ENCODE measurements at places on chromosomes 7 and 10.

DNA sequence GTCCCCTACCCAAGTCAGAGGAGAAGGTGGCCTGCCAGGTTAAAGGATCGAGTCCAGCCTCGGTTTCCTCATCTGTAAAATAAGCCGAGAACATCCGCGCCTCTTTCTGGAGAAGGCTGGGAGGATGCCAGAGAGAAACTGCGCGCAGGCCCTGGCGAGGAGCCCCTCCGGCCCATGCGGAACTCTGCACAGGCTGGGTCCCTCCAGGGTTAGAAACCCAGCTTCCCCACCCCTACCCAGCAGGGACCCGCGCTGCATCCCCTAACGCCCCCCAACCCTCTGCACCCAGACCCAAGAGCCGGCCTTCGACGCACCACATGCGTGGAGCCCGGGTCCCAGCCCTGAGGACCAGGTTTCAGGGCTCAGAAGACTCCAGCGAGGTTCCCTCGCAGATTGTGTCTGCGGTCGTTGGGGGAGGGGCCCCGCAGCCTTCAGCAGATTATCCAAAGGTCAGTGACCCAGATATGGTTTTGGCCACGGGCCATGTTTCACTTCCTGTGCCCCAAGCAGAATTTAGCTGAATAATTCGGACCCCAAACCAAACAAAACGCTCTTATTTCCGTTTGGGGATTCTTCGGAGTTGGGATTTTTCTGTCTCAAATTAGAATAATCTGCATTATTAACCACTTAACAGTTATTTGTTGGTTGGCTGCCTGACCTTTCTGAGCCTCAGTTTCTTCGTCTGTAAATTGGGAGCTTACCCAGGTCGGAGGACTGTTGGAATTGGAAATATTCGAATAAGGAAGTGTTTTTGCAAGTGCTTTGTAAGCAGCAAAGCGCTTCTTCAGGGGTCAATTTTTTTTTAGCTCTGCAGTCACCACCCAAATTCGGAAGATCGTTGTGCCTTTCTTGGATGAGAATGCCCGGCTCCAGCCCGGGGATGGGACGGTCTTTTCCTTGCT is 167.7 kb downstream of the UBE2H start:
- no peak for DNase-seq

- DNase-seq: no peak
Measured at GRCh38 chr10:33145451-33146188, 187.6 kb upstream of the ITGB1 start.

GRCh38 chr10:29239569-29240472 is 49.0 kb upstream of the LYZL1 start:
- no peak for DNase-seq

- DNase-seq: no peak
Measured at GRCh38 chr7:75966190-75966961, 28.0 kb downstream of the TMEM120A start.

DNA sequence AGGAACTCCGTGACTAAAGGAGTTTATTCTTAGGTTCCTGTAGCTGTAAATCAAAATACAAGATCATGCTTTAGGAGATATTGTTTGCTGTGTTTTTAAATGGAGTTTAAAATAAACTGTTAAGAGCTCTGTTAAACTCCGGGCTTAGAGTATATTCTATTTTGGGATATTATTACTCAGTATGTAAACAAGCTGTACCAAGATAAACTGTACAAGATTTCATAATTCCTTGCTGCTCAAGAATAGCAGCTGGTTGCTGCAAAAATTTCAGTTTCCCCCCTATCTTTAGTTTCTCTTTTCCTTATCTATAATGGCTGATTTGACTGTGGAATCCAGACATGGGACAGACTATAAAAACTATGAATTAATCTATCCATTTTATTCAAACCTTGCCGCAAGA is 215.7 kb downstream of the HTR7 start:
- no peak for DNase-seq

DNA sequence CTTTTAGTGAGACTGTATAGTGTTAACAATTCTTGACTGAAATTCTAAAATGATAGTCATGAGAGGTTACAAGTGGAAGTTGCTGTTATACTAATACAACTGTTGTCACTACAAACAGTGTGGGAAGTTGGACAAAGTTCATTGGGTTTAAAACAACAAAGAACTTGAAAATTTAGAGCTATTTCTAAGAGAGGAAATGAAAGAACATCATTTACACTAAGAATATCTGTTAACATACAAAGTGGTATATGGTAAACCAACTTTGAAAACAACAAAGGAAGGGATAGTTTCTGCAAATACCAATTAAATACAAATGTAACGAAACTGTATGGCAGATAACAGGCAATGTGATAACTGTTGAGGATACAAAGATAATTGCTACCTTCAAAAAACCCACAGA is 11.6 kb downstream of the MTPN start:
- no peak for DNase-seq

- peak; percentile 3 for DNase-seq
Measured at GRCh38 chr7:48411619-48412018, 240.4 kb downstream of the ABCA13 start.

GRCh38 chr7:151735851-151736402 is 141.0 kb downstream of the PRKAG2 start:
- no peak for DNase-seq

DNA sequence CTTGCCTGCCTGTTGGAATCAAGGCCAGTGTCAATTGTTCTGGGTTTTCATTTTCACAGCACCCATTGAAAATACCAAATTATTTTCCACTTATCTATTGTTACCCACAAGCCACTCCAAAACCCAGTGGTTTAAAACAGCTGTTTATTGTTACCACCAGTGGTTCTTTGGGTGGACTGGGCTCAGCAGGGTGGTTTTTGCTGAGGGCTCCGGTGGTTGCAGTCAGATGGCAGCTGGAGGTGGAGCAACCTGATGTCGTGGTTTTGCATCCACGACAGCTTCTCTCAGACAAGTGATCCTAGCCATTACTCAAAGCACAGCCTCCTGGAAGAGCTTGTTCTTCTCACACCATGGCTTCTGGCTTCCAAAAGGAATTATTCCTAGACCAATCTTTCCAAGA is 235.1 kb upstream of the ADARB2 start:
- no peak for DNase-seq

GRCh38 chr10:88386204-88386788 is 196.8 kb downstream of the RNLS start:
- DNase-seq: no peak

DNA sequence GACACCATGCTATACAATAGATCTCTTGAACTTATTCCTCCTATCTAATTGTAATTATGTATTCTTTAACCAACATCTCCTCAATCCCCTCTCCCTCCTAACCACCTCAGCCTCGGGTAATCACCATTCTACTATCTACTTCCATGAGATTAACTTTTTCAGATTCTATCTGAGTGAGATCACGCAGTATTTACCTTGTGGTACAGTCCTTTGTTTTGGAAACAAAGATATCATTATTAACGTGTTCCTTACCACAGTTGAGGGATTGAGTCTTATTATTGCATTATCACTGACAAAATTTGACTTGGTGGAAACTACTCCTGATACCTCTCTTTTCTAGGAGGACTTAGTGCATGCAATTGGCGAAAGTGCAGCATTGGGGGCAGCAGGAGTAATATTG is 26.0 kb upstream of the HYAL4 start:
- DNase-seq: no peak

DNA sequence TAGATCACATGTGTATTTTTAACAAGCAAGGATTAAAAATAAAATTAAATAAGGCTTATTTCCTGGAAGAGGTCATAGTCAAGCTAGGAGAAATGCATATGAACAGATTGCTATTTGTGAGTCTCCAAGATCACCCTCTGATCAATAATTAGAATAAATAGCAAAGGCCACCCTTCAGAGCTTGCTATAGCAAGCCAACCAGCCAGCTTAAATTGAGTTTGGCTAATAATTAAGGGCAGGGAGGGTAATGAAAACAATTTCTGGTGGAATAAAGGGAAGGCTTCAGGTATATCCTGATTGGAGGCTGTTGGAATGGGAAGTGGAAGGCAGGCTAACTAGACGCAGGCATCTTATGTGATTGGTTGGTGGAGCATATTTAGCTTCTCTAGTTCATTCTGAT is 403.5 kb downstream of the ARL4A start:
- DNase-seq: no peak

GRCh38 chr10:122852261-122852660 is 6.6 kb upstream of the CUZD1 start:
- DNase-seq: no peak

Data from activated CD4-positive, alpha-beta T cell treated with anti-CD3 and anti-CD28 coated beads, Interleukin-2, amount 50 U/mL, for 16 hours (primary cell).